ENCODE measurements at places on chromosomes 3 and 15.

DNA sequence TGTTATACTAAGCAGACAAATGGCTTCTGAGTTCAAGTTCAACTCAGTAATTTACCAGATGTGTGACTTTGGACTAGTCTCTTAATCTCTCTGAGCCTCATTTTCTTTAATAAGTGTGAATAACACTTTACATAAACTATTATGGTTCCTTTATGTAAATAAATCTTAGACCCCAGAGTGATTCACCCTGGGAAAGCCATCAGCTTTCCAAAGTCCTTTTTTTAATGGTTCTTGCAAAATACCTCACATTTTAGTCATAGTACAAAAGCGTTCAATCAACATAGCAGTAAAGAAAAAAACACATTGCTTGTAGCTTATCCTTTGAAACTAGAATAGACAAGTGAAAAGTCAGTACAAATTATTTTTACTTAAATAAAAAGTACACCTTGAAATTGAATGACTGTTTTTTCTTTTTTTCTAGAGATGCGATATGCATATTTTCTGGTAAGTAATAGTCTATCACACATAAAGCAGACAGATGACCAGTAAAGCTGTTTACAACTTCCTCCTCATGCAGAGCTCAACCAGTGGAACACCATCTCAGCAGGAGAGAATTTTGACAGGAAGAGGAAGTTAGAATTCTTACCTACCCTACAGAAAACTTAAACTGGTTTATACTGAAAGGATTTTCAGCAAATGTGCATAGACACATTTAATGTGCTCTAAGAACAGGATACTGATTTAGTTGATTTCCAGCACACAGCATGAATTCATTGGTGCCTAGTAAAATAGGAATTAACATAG is 123.0 kb upstream of the AGBL1 start:
- H3K36me3 ChIP-seq, result no peaks in the 10 kb centered on the region
- no peak for DNase-seq
- H3K4me3 ChIP-seq, result no peak overlapping the region
- no peaks in the 10 kb centered on the region for H3K27me3 ChIP-seq

GRCh38 chr3:177591379-177591778 is 394.1 kb upstream of the TBL1XR1 start:
- H3K27me3 ChIP-seq, result no peaks in the 10 kb centered on the region
- peaks cover 36% of the 10 kb centered on the region for H3K4me1 ChIP-seq
- no peak overlapping the region for H3K4me3 ChIP-seq
- peaks cover 13% of the 10 kb centered on the region for H3K36me3 ChIP-seq
- no peak overlapping the region for H3K27ac ChIP-seq
- no peak for DNase-seq

DNA sequence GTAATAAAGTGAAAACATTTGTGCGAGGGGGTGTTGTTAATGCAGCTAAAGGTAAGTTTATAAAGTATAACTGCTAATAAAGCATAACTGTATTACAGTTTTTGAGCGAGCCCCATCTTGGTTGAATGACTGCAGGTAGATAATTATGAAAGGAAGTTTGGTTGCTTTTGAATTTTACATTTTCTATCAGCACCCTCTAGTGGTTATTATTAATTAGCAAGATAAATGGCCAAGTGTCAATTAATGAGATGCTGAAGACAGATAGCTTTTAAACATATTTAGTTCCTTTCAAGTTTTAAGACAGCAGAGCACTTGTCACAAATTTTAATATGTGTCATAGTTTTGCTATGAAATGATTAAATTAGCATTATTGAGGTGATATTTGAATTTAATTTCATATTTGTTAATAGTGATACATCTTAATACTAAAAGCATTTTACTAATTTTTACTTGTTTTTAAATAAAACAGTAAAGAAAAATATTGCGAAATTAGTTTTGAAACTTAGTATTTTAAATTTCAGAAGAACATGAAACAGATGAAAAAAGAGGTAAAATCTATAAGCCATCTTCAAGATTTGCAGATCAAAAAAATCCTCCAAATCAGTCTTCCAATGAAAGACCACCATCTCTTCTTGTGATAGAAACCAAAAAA is 15.1 kb downstream of the U2SURP start:
- H3K36me3 ChIP-seq, result peaks cover 74% of the 10 kb centered on the region
- H3K4me1 ChIP-seq, result no peaks in the 10 kb centered on the region
- DNase-seq, result no peak
- H3K4me3 ChIP-seq, result no peak overlapping the region
- H3K27me3 ChIP-seq, result no peaks in the 10 kb centered on the region
- no peak overlapping the region for H3K27ac ChIP-seq

DNA sequence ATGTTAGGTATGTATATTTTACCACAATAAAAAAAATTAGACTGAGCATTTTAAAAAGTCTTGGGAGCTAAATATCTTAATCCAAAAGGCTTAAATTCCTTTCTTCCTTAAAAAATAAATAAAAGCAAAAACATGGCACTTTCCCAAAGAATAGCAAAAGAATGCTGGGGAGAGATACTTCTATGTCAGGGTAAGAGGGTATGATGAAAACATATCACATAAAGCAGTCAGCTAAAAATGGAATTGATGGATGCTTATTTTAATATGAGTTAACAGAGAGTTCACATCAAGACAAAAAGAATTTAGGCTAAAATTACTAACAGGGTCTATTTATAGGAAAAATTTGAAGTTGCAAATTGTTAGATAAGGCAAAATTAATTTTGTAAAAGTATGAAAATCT is 141.0 kb downstream of the MYLK start:
- 0 out of 2 replicates have a peak, but pooled peaks cover 3% of the 10 kb centered on the region for H3K36me3 ChIP-seq
- H3K4me1 ChIP-seq, result no peaks in the 10 kb centered on the region
- H3K27me3 ChIP-seq, result no peaks in the 10 kb centered on the region
- no peak for DNase-seq

DNA sequence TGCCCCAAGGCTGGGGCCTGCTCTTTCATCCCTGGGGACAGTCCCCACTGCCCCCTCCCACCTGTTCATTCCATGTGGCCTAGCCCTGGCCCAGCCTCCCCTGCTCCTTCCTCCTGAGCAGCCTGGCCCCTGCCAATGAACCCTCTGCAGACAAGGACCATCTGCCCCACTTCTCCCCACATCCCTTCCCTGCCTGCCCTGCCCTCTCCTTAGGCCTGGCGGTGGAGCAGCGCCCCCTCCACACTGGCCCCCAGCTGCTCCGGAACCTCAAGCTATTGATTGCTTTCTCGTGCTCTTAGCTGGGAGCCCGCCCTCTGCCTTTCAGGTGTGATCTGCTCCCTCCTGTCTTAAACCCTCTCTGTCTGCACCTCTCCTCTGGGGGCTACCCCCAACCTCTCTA is 8.0 kb downstream of the PLXNA1 start:
- no peak overlapping the region for H3K27ac ChIP-seq
- no peak for DNase-seq
- H3K27me3 ChIP-seq, result no peaks in the 10 kb centered on the region
- no peaks in the 10 kb centered on the region for H3K4me1 ChIP-seq

DNA sequence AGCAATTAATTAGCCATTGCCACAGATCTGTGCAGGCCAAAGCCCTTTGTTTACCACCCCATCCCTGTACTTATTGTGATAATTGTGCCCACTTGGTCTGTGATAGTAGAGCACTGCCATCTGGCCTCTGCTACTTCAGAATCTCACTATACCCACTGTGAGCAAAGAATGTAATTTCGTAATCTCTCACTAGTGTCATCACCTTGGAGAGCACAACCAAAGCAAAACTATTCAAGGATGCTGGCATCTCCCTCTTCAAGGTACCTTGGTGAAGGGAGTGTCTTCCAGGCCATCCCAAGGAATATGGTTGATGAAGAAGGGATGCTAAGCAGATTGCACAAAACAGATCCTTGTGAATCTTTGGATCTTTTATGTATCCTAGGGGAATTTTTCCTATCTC is 34.7 kb upstream of the NOX5 start:
- H3K27ac ChIP-seq, result no peak overlapping the region
- no peak overlapping the region for H3K4me3 ChIP-seq
- H3K27me3 ChIP-seq, result peaks cover 14% of the 10 kb centered on the region
- DNase-seq, result no peak
- H3K4me1 ChIP-seq, result no peaks in the 10 kb centered on the region

GRCh38 chr3:176974279-176974678 is 223.0 kb downstream of the TBL1XR1 start:
- H3K27me3 ChIP-seq, result no peaks in the 10 kb centered on the region
- H3K4me1 ChIP-seq, result no peaks in the 10 kb centered on the region
- no peak for DNase-seq

GRCh38 chr3:171249245-171249644 is 211.0 kb downstream of the TNIK start:
- no peaks in the 10 kb centered on the region for H3K27me3 ChIP-seq
- H3K4me1 ChIP-seq, result peaks cover 13% of the 10 kb centered on the region
- H3K4me3 ChIP-seq, result no peak overlapping the region
- H3K36me3 ChIP-seq, result no peaks in the 10 kb centered on the region

DNA sequence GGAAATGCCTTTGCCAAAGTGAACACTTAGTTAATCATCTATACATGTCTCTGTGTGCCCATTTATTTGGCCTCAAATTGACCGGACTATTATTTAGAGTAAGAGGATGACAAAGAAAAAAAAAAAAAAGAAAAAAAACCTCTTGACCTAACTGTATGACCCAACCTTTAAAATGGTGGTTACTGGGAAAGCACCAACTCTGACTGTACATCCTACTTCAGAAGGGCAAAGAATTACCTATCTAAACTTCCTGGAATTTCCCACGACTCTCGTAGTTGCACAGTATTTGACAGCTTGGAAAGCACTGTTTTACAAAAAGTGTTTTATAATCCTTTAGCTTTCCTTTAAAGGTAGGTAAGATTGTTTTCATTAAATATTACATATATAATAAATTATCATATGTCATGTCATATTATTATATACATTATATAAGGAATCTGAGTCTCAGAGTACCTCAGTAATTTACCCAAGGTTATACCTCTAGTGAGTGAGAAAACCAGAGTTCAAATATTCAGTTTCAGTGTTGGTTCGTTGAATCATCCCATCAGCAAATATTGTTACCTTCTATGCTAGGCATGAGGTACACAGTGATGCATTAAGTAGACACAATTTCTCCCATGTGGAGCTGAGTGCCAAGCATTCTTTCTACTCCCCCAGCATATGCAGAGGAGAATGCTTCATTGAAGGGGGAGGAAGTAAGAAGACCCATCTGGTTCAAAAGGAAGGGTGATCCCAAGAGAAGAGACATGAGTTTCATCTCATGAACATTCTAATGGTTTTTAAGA is 5.0 kb downstream of the BCL2A1 start:
- H3K4me3 ChIP-seq, result no peak overlapping the region
- no peaks in the 10 kb centered on the region for H3K27me3 ChIP-seq
- DNase-seq, result no peak
- H3K27ac ChIP-seq, result peak overlapping the region; percentile 12
- H3K4me1 ChIP-seq, result peaks cover 10% of the 10 kb centered on the region
